ENCODE measurements at places on chromosomes 5 and 9. TPM values are rescaled to one million over a fixed set of nuclear protein-coding genes. Genes with fewer than 3 reads are reported as not detected.

NR5A1 gene
- polyA plus RNA-seq = not detected

AGXT2 gene
- not detected for polyA plus RNA-seq

KCNN2 gene
- polyA plus RNA-seq = not detected

CTXN3 gene
- polyA plus RNA-seq = not detected

ITGA2 gene
- polyA plus RNA-seq = not detected

FOXD4L4 gene
- polyA plus RNA-seq = not detected

ADAMTS19 gene
- polyA plus RNA-seq = not detected

LCN15 gene
- not detected for polyA plus RNA-seq

PCDHB6 gene
- polyA plus RNA-seq = not detected

IFNA2 gene
- not detected for polyA plus RNA-seq

ARRDC3 gene
- 51.5 TPM for polyA plus RNA-seq

DNA sequence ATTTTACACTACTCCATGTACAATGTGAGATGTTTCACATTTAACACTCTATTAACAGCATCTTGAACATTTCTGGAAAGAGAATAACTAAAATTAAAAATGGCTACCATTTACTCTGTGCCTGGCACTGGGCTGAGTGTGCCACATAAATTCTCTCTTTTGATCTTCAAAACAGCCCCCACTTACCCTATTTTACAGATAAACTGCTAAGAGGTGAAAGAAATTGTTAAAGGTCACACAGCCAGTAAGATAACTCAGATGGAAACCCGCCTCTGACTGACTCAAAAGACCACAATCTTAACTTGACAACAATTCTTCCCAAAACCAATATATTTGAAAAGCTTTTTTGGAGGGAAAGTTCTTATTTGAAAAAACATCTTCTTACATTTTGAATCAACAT, 97.3 kb downstream of the MAPKAP1 start:
- H3K4me1 ChIP-seq = peaks cover 32% of the 10 kb centered on the region
- H3K27me3 ChIP-seq = no peaks in the 10 kb centered on the region
- H3K36me3 ChIP-seq = no peaks in the 10 kb centered on the region
- H3K27ac ChIP-seq = no peak overlapping the region
- H3K4me3 ChIP-seq = no peak overlapping the region

GRCh38 chr5:5344606-5345005, 77.9 kb upstream of the ICE1 start:
- no peak overlapping the region for H3K4me3 ChIP-seq
- H3K27me3 ChIP-seq = peaks cover 8% of the 10 kb centered on the region
- peaks cover 22% of the 10 kb centered on the region for H3K4me1 ChIP-seq
- DNase-seq = no peak

- H3K4me3 ChIP-seq = no peak overlapping the region
- no peaks in the 10 kb centered on the region for H3K36me3 ChIP-seq
- H3K27ac ChIP-seq = no peak overlapping the region
- H3K27me3 ChIP-seq = no peaks in the 10 kb centered on the region
Observed at GRCh38 chr5:14925326-14925725, 53.7 kb upstream of the ANKH start.

DNA sequence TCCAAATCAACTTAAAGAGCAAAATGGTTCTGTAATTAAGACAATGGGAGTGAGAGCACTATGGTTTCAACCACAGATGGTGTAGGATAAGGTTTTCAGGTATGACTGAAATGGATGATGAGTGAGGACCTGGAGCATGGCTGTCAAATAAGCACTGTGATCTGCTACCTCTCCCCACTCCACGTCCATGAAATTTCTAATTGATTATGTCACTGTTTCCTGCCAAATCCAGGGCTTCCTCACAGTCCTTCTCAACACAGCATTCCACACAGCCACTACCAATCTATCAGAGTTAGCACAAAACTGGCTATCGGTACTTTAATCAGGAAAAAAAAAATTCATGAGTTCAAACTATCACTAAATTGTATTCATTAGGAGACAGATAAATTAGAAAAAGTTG, 420.4 kb upstream of the WWC1 start:
- H3K4me1 ChIP-seq = no peaks in the 10 kb centered on the region
- no peak for DNase-seq
- H3K27ac ChIP-seq = no peak overlapping the region
- H3K4me3 ChIP-seq = no peak overlapping the region

GRCh38 chr9:120616966-120617935, 37.3 kb upstream of the CDK5RAP2 start:
- H3K4me3 ChIP-seq = no peak overlapping the region
- DNase-seq = no peak
- H3K27ac ChIP-seq = no peak overlapping the region

GRCh38 chr9:110638381-110638954, 30.1 kb upstream of the MUSK start:
- no peak for DNase-seq
- H3K27ac ChIP-seq = no peak overlapping the region
- H3K27me3 ChIP-seq = no peaks in the 10 kb centered on the region
- no peaks in the 10 kb centered on the region for H3K36me3 ChIP-seq
- no peak overlapping the region for H3K4me3 ChIP-seq

- DNase-seq = no peak
- H3K36me3 ChIP-seq = no peaks in the 10 kb centered on the region
- no peaks in the 10 kb centered on the region for H3K4me1 ChIP-seq
Observed at GRCh38 chr9:72856972-72857623, 95.8 kb downstream of the ALDH1A1 start.

GRCh38 chr9:133278161-133279114, 3.4 kb upstream of the ABO start:
- no peaks in the 10 kb centered on the region for H3K4me1 ChIP-seq
- H3K4me3 ChIP-seq = no peak overlapping the region
- peaks cover 4% of the 10 kb centered on the region for H3K27me3 ChIP-seq
- H3K36me3 ChIP-seq = no peaks in the 10 kb centered on the region
- no peak overlapping the region for H3K27ac ChIP-seq

GRCh38 chr5:171388816-171389168, 1.1 kb downstream of the NPM1 start:
- H3K4me3 ChIP-seq = peak overlapping the region; percentile 97
- DNase-seq = no peak
- peak overlapping the region; percentile 97 for H3K27ac ChIP-seq
- peaks cover 19% of the 10 kb centered on the region for H3K36me3 ChIP-seq

DNA sequence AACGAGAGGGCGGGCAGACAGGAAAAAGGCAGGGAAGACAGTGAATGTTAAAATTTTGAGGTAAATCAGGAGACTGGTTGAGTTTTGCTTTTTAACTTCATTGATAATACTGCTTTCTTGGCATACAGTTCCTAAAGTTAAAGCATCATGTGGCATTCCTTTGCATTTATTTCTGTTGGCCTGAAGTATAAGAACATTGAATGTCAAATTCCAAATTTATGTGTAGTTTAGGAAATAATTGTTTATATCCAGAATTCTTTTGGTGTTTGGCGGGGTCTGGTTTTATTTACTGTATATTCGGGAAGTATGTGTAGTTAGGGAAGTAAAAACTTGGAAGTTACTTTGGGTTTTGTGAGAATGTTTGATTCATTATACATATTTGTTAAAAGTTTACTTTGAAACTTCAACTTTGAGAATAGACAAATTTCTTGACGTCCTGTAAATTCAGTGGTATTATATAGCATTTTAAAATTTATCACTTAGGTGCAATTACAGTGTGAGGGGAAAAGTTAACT, 83.2 kb downstream of the PTPDC1 start:
- peak overlapping the region; percentile 86 for H3K27ac ChIP-seq
- peak overlapping the region; percentile 91 for H3K4me3 ChIP-seq
- peaks cover 64% of the 10 kb centered on the region for H3K4me1 ChIP-seq
- no peaks in the 10 kb centered on the region for H3K36me3 ChIP-seq

- H3K4me3 ChIP-seq = no peak overlapping the region
- H3K27me3 ChIP-seq = peaks cover 11% of the 10 kb centered on the region
- no peaks in the 10 kb centered on the region for H3K4me1 ChIP-seq
- no peak overlapping the region for H3K27ac ChIP-seq
- DNase-seq = no peak
Observed at GRCh38 chr9:91992461-91993041, 42.5 kb upstream of the ROR2 start.

GRCh38 chr5:123120197-123120596, 31.2 kb downstream of the PRDM6 start:
- no peaks in the 10 kb centered on the region for H3K36me3 ChIP-seq
- no peak overlapping the region for H3K27ac ChIP-seq
- DNase-seq = no peak
- H3K27me3 ChIP-seq = peaks cover 6% of the 10 kb centered on the region
- H3K4me1 ChIP-seq = no peaks in the 10 kb centered on the region

GRCh38 chr5:32147236-32147635, 26.9 kb downstream of the GOLPH3 start:
- no peaks in the 10 kb centered on the region for H3K27me3 ChIP-seq
- peaks cover 84% of the 10 kb centered on the region for H3K4me1 ChIP-seq
- H3K4me3 ChIP-seq = no peak overlapping the region
- H3K36me3 ChIP-seq = peaks cover 4% of the 10 kb centered on the region
- H3K27ac ChIP-seq = no peak overlapping the region

DNA sequence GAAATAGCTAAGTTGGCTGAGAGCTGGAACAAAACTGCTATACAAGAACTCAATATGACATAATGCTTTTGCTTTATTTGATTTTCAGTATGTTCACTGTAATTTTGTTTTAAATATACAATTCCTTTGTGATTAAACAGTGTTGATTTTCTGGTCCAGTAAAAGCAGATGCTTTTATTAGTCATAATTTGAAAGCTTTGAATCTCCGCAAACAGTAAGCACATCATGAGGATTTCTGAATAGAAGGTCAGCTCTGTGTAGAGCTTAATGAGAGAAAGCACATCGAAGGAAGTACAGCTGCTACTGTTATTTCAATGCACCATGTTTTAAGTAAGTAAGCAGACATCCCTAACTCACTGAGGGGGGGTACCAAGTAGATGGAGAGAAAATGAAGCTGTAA, 701.3 kb upstream of the ACO1 start:
- H3K4me1 ChIP-seq = no peaks in the 10 kb centered on the region
- no peaks in the 10 kb centered on the region for H3K36me3 ChIP-seq
- no peak for DNase-seq
- no peaks in the 10 kb centered on the region for H3K27me3 ChIP-seq

- no peak overlapping the region for H3K27ac ChIP-seq
- H3K27me3 ChIP-seq = no peaks in the 10 kb centered on the region
- no peak overlapping the region for H3K4me3 ChIP-seq
- DNase-seq = no peak
- H3K4me1 ChIP-seq = no peaks in the 10 kb centered on the region
Observed at GRCh38 chr5:170571281-170571731, 67.5 kb downstream of the KCNIP1 start.

- H3K36me3 ChIP-seq = no peaks in the 10 kb centered on the region
- H3K4me1 ChIP-seq = no peaks in the 10 kb centered on the region
- H3K27ac ChIP-seq = no peak overlapping the region
- H3K4me3 ChIP-seq = no peak overlapping the region
- DNase-seq = no peak
Observed at GRCh38 chr5:116944183-116944582, 369.6 kb upstream of the SEMA6A start.

DNA sequence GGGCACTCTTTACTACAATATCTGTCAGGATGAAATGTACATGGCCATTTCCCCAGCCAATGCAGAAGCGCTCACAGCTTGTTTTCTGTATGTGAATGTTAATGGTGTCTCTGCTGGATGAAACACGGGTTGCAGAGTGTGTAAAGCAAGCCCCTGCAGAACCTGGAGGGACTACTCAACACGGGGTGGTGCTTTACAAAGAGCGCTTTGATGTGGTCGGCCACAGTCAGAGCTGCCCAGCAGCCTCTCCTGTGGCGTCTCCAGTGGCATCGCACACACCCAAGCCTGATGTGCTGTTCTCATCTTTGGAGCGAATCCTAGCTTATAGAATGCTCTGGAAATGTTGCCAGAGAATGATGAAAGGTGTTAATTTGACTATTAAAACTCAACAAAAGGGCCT, 162.7 kb upstream of the NFIL3 start:
- H3K36me3 ChIP-seq = peaks cover 5% of the 10 kb centered on the region
- H3K4me3 ChIP-seq = no peak overlapping the region
- peak; percentile 4 for DNase-seq
- no peak overlapping the region for H3K27ac ChIP-seq
- H3K27me3 ChIP-seq = peaks cover 6% of the 10 kb centered on the region

DNA sequence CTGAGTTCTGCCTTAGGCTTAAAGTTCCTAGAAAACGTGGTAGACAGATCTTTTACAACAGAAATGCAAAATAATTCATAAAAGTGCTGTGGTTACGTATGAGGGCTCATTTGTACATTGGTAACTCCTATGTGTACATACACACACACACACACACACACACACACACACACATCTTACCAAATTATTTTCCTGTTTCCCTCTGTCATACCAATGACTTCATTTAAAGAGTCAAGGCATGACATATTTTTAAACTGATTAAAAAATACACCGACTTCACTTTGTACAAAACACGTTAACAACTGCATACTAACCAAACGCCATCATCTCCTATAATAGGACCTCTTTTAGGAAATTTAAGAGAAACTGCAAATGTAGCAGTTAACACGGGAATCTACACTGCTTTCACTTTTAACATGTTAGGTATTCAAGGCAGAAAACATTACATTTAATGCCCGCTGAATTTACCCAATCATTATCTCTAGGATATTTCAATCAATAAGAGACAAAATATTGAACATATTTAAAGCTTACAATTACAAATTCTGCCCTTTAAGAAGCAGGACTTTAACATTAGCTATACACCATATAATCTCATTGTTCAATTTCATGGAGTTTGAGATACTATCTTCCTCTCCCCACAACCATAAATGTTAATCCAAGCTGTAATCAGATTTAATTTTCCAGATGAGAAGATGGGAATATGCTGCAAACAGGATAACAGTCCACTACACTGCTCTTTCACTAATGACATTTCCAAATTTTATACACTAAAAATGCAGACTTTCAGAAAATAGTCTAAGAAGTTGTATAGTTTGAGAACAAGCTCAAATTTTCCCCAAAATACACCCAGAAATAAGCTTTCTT, 133.1 kb downstream of the DENND1A start:
- H3K4me1 ChIP-seq = peaks cover 18% of the 10 kb centered on the region
- H3K27ac ChIP-seq = no peak overlapping the region
- H3K36me3 ChIP-seq = peaks cover 6% of the 10 kb centered on the region
- H3K27me3 ChIP-seq = no peaks in the 10 kb centered on the region
- H3K4me3 ChIP-seq = peak overlapping the region; percentile 27
- no peak for DNase-seq

DNA sequence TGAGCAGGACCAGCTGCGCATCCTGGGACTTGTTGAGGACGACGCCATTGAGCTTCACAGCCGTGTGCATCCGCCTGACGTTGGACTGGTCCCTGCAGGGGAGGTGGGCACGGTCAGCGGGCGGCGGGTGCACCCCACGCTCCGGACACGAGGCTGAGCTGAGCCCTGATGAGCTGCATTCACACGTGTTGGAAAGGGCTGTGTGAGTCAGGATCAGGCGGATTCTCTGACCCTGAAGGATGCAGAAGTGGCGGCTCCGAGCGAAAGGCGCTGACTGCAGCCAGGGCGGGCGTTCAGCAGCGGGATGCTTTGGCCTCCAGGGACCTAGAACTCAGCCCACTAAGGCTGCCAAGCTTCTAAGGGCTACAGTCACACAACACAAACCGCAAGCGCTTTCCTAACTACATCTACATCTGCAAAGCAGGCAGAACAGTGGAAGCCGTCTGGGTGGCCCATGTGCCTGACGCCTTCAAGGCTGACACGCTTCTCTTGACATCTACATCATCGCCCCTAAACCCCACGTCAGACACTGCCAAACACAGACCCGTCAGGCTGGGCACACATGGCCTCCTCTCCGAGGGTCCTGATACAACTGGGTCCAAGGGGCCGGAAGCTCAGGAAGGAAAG, 44.9 kb downstream of the NKD2 start:
- H3K4me1 ChIP-seq = no peaks in the 10 kb centered on the region
- no peaks in the 10 kb centered on the region for H3K27me3 ChIP-seq
- no peak overlapping the region for H3K4me3 ChIP-seq
- no peak for DNase-seq
- H3K27ac ChIP-seq = no peak overlapping the region

- H3K4me3 ChIP-seq = peak overlapping the region; percentile 9
- H3K4me1 ChIP-seq = peaks cover 33% of the 10 kb centered on the region
- H3K36me3 ChIP-seq = peaks cover 3% of the 10 kb centered on the region
- H3K27me3 ChIP-seq = no peaks in the 10 kb centered on the region
- no peak for DNase-seq
- H3K27ac ChIP-seq = peak overlapping the region; percentile 80
Observed at GRCh38 chr5:136035837-136036236, 7.0 kb downstream of the TGFBI start.
